Gastrocnemius medialis (tissue), 4 donors: ENCODE measurements at places on chromosomes 3 and 15.

DNA sequence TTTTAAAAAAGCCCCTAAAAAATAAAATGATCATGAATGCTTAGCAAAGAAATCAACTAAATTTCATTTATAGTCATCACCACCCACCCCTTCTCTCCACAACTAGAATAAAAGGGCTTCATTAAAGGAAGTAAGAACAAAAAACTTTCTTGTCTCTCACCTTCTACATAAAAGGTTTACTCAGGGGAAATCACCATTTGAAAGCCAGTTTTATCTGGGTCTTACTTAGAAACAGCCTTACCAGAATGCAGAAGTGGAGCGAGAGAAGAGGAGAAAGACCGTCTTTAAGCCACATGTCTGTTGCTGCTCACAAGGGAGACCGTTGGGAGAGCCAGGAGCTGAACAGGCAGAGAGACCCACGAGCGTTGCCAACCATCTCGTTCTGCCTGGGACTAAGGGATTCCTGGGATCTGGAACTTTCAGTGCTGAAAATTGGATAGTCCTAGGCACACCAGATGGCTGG is 350.1 kb upstream of the PROK2 start:
- H3K36me3 ChIP-seq: no peaks in the 10 kb centered on the region
- H3K4me3 ChIP-seq: no peak overlapping the region
- peaks cover 4% of the 10 kb centered on the region for H3K4me1 ChIP-seq
- no peaks in the 10 kb centered on the region for H3K27me3 ChIP-seq
- no peak for DNase-seq
- H3K27ac ChIP-seq: no peak overlapping the region

DNA sequence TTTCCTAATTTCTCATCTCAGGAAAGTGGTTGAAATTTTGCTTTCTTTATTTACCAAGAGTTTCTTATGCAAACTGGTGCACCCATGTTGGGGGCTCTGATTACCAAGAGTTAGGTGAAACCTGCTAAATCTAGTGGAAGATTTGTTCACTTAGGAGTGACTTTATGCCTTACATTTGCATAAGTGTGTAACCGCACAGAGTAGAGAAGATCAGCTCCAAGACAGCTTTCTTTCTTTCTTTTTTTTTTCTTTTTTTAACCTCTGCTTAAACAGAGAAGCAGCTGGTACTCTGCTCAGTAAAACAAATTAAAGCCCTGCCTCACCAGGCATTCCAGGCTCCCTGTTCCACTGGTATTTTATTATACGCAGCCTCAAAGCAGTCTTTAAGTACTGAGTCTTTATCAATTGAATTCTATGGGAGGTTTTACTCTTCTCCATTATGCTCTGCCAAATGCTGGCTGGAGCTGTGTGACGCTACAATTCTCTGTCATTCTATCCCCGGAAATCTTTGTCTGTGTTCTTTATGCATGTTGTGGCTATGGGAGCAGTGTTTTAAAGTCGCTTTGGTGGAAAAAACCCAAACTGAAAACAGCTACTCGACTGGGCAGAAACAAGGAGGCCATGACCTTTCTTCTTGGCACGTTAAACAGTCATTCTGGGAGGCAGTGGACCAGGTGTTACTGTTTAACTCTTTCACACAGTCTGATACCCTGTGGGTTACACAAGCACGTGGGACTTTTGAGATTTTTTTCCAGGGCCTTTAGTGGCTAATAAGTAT is 55.2 kb upstream of the GBE1 start:
- H3K27ac ChIP-seq: peak overlapping the region; percentile 35
- no peaks in the 10 kb centered on the region for H3K27me3 ChIP-seq
- peak overlapping the region; percentile 2 for H3K4me3 ChIP-seq
- no peaks in the 10 kb centered on the region for H3K36me3 ChIP-seq
- H3K4me1 ChIP-seq: peaks cover 15% of the 10 kb centered on the region

DNA sequence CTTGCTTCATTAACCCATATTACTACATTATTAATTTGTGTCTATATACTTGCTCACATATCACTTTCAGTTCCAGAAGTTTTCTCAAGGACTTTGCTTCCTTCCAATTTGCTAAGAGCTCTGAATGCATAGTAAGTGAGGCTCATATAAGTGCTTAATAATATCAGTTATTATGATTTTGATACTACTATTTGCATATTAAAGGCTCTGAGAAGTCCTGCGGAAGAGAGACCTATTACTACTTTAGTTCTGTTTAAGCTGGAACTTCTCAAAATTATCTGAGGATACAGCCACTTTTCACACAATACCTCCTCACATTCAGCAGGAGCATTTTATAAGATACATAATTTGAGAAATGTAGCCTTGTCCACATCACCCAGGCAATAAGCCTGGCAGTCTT is 81.6 kb downstream of the GJD2 start:
- H3K4me1 ChIP-seq: no peaks in the 10 kb centered on the region
- no peak for DNase-seq
- H3K27ac ChIP-seq: no peak overlapping the region
- no peaks in the 10 kb centered on the region for H3K27me3 ChIP-seq

GRCh38 chr15:57607570-57608000 is 15.9 kb downstream of the MYZAP start:
- no peak overlapping the region for H3K27ac ChIP-seq
- DNase-seq: peak; percentile 45
- H3K4me1 ChIP-seq: no peaks in the 10 kb centered on the region
- H3K27me3 ChIP-seq: no peaks in the 10 kb centered on the region

DNA sequence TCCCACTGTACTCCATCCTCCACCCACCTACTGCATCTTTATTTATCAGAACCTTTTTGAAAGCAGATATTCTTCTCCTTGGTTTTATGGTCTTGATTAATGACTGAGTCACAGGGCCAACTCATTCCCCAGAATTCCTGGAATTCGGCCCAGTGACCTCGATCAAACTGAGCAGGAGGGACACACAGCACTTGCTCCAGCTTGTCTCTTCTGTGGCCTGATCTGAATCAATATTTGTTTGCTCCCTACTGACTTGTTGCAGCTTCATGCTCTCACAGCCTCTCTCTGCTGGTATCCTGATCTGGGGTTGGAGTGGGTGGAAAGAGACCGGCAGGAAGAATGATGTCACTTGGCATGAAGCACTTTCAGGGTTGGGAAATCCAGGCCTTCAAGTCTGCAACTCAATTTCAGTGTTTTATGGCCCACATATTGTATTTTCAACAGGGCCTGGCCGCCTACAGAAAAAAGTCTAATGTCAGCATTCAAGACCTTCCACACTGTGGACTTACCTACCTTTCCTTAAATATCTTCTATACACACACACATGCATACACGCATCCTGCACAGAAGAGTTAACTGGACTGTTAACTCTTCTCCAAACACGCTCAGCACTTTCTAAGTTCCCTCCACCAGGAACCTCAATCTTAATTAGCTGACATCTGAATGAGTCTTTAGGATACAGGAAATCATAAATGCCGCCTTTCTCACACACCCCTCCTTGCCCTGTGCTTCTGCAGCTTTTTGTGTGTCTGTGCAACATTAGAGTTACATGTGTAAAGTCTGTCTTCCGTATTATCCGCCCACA is 4.6 kb downstream of the ANXA2 start:
- peak; percentile 79 for DNase-seq
- no peaks in the 10 kb centered on the region for H3K27me3 ChIP-seq
- H3K4me3 ChIP-seq: peak overlapping the region; percentile 7

DNA sequence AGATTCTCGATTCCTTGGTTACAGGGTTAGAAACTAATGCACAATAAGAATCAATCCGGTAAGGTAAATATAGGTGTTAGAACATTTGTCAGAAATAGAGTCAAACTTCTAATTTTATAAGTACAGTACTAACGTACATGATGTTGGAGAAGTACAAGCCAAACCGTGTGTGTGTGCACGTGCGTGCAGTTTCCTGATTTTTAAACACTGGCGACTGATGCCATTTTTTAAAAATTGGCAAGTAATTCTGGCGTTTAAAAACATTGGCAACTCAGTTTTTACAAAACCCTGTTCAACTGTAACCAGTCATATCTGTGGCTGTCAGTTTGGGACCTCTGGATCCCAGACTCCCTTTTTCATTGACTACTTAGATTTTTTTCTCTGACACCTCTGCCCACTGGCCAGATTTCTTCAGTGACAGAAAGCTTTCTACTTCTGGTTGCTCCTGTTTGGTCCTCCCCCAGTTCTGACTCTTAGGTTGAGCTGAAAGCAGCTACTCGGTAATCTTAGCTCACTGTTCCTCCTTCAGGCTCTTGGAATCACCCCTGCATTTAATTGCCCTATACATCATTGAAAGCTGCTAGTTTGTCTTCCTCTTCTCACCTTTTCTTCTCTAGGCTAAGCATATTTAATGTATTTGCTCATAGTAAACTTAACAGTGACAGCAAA is 843 bp downstream of the ATG7 start:
- H3K36me3 ChIP-seq: no peaks in the 10 kb centered on the region
- H3K27me3 ChIP-seq: no peaks in the 10 kb centered on the region
- H3K27ac ChIP-seq: peak overlapping the region; percentile 93
- peak overlapping the region; percentile 96 for H3K4me3 ChIP-seq
- H3K4me1 ChIP-seq: peaks cover 11% of the 10 kb centered on the region
